ENCODE measurements at places on chromosomes 6 and 20.

DNA sequence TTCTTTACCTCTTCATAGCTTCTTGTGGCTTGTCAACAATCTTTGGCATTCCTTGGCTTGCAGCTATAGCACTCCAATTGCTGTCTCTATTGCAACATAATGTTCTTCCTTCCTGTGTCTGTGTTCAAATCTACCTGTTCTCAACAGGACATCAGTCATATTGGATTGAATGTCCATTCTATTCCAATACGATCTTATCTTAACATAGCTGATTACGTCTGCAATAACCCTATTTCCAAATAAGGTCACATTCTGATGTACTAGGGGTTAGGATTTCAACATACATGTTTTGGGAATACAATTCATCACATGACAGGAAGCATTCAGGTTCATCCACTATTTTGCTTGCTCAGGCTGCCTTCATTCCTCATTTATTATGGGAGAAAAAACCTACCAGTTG, 684.4 kb upstream of the CITED2 start:
- DNase-seq: no peak

- no peak for DNase-seq
Observed at GRCh38 chr20:50195524-50196120, 5.0 kb downstream of the CEBPB start.

GRCh38 chr6:106860940-106861339, 113.6 kb downstream of the CD24 start:
- DNase-seq: no peak

GRCh38 chr6:98548301-98548700, 286.1 kb upstream of the POU3F2 start:
- DNase-seq: no peak
